ENCODE measurements at places on chromosomes 6 and 20.

- no peak for DNase-seq
Observed at GRCh38 chr6:107658920-107659865, 164.9 kb downstream of the SCML4 start.

DNA sequence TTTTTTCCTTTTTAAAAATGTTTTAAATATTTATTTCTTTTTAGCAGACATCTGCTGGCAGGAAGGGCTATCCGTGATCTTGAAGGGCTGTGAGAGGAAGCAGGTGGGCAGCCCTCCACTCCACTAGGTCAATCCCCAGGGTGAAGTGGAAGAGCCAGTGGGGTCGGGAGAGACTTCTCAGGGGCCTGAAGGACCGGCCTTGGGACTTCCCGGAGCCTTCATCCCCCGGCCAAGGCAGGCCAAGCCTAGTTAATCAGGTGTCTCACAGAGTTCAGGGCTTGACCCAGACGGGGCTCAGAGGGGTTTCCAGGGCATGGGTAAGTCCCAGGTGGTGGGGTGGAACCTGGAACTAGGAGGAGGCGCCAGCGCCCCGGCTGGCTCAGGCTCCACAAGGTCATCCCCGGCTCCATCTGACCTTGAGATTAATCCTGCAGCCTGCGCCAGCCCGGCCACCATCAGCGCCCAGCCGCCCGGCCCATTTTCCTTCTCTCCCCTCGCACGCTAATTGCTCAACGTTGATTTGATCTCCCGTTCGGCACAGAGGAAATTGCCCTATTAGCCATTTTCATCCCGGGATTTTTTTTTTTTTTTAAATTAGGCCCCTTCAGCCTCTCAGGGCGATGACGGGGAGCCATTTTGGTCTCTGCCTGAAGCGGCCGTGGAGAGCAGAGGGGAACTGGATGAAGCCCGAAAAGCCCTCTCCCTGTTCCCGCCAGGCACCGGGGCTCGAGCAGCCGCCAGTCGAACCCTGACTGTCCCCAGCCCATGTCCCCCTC lies 44.4 kb downstream of the MDFI start:
- DNase-seq: no peak

DNA sequence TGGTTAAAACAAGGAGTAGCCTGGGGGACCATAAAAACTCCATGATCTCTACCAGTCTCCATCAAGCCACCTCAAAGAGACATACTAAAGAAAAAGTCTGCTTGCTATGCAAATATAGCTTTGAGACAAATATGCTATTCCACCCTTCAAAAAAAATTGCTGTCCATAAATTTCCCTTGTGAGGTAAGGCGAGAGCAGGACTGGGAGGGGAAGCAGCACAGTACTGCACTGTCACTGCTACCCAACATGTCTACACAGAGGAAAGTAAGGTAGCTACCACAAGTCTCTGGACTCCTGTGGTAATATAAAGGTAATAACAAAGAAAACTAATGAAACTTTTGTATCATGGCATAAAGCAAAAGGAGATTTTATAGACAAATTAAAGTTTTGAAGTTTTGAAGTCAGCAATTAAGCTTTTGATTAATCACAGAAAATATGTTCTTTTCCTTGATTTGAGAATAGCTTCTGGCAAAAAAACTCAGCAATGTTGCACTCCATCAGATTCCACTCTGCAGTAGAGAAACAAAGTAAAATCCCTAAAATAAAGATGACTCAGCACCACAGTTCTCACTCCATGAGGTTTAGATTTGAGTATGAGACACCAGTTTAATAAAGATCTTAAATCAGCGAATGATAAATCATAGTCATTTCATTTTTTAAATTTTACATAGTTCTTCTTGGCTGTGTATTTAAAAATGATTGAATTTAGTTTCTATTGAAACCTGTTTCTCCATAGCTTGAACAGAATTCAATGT lies 602.4 kb downstream of the COL12A1 start:
- peak; percentile 74 for DNase-seq

- DNase-seq: no peak
Observed at GRCh38 chr6:41677124-41677921, 39.1 kb downstream of the MDFI start.

- DNase-seq: peak; percentile 2
Observed at GRCh38 chr6:82185948-82186535, 61.5 kb downstream of the IBTK start.

- no peak for DNase-seq
Observed at GRCh38 chr20:49306903-49307620, 29.2 kb upstream of the ZNFX1 start.

DNA sequence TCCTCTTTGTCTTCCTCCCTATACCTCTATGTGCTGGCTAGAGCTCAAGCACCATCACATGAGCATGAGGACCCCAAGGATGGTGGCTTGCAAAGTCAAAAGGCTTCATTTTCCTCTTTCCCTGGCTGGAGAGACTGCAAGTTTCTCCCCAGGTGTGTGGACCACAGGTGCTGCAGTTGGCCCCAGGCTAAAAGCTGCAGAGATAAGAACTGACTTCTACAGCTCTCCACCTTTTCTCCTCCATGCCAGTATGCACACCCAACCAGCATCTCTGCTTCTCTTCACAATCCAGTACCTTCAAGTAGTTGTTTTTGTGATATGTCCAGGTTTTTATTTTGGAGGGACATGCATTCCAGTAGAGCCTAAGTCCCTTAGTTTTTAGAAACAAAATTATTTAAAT lies 29.1 kb downstream of the PRKN start:
- no peak for DNase-seq

GRCh38 chr6:141261016-141261671 lies 871.6 kb upstream of the GJE1 start:
- DNase-seq: no peak
